ENCODE measurements at places on chromosomes 11 and 22.

- DNase-seq: peak; percentile 22
Observed at GRCh38 chr22:18103527-18104269, 6.9 kb upstream of the TUBA8 start.

- no peak for DNase-seq
Observed at GRCh38 chr11:81255895-81256294, 1477.8 kb downstream of the FAM181B start.

- DNase-seq: no peak
Observed at GRCh38 chr11:122334546-122335339, 218.7 kb upstream of the BLID start.

DNA sequence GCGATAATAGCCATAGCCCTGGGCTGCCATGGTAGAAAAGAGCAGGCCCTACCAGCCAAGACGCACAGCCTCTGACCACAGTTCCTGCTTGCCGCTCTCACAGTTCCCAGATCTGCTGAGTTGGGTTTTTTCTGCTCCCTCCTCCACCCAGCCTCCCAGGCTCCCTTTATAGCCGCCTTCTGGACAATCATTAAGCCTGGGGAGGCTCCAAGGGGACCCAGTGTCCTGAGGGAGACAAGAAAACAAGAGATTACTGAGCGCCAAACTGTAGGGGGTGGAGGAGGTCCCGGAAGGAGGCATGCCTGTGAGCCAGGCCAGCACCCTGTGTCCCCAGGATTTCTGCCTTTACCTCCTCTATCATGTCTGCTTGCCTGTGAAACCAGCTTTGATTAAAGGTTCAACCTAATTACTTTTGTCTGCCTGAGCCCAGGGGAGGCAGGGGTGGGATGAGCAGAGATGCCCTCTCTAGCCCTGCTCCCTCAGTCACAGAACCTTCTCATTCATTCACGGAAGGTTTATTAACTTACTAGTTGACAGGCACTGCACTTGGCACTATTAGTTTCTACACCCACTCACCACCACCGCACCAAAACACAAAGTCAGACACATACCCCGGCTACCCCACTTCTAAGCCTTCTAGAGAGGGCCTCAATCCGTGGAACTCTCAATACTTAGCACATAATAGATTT is 1.2 kb downstream of the SLC37A4 start:
- DNase-seq: peak; percentile 67

DNA sequence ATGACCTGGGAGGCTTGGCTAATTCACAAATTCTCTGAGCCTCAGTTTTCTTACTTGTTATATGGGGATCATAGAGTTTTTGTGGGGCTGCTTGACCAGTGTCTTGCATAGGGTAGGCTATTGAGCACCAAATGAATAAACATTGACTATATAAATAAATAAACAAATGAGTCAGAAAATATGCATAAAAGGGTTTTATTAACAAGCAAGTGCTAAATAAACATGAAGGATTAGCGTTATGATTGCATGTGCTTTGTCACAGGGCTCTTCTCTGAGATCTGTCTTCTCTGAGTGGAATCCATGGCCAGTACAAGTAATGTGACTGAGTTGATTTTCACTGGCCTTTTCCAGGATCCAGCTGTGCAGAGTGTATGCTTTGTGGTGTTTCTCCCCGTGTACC is at the start of gene OR4B1:
TSS of gene OR4B1 (plus strand) at position 301 of the 400 bp plus-strand sequence. CDS start at position 301, 0 bp downstream.
- DNase-seq: no peak

DNA sequence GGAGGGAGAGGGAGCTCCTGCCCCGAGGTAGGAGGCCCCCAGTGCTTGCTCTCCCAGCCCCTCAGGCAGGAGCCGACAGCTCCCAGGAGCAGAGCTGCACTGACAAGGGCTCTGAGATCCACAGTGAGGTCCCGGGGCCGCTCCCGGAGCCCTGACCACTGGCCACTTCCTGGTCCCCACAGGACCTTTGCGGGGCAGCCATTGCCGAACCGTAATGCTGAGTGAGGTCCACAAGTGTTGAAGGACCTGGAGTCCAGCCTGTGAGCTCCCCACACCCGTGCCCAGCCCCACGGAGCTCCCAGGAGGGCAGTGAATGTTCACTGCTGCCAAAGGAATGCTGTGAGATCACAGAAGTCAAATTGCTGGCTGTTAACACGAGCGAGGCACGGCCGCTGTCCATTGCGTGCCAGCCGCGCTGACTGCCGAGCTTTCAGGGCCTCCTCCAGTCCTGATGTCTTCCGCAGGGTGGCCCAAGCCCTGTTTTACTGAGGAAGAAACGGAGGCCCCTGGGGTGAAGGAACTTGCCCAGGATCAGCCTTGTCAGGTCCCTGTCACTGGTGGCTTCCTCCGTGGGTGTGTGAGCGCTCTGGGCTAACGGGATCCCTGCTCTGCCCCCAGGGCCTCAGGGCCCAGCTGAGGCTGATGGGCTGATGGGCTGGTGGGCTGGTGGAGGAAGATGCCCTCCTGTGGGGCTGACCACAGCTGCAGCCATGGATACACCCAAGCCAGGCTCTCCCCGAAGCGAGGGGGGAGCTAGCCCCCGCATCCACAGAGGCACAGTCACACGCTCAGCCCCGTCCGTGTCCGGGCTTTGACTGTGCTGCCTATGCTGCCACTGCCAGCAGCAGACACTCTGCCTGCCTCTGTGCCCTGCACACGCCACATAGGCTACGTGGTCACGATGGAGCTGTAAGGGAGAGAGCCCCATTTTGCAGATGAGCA is 70.8 kb downstream of the WNT7B start:
- no peak for DNase-seq

- peak; percentile 79 for DNase-seq
Observed at GRCh38 chr11:76313913-76314740, 66.8 kb downstream of the THAP12 start.

DNA sequence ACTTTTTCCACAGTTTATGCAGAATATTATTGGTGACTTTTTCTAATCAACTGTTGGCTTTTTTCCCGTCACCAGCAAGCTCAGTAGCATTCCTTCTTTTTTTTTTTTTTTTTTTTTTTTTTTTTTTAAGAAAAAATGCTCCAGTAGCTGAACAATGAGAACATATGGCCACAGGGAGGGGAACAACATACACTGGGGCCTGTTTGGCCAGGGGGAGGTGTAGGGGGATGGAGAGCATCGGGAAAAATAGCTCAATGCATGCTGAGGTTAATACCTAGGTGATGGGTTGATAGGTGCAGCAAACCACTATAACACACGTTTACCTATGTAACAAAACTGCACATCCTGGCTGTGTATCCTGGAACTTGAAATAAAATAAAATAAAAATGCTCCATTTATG is 82.5 kb downstream of the ARHGAP42 start:
- no peak for DNase-seq
